Stimulated activated CD4-positive, alpha-beta T cell treated with anti-CD3 and anti-CD28 coated beads, Interleukin-1b, Interleukin-23, amount 100 ng/mL, for 24 hours (primary cell): ENCODE measurements at places on chromosomes 12 and 14.

GRCh38 chr12:113500782-113501311, 29.2 kb upstream of the LHX5 start:
- no peak for DNase-seq

DNA sequence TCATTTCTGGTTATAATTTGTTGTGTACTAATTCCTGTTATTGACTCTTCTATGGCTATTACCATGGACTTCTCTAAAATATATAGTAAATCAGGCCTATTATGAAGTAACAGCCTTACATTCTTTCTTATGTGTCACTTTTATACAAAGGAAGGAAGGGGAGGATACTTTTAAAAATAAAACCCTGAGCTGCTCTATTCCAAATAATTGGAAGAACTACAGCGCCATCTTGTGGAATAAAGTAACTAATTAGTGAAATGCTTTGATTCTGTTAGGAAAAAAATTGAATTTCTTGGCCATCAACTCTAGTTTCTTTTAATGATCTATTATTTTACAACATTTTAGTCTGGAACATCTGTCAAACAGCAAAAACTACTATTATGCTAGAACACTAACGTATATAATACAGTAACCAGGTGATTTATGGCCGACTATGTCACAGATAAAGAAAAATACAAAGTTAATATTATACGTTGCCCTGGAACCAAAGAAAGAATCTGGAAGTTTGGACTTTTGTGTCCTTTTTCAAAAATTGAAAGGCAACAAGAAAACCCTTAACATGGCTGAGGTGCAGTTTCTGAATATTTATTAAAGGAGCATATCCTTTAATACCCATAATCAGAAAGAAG, 55.0 kb upstream of the NELL2 start:
- no peak for DNase-seq

- no peak for DNase-seq
These were observed 25.0 kb upstream of the POLR3B start for GRCh38 chr12:106332536-106332935.

GRCh38 chr14:94509356-94509755, at the start of gene SERPINA12:
SERPINA12 (minus strand) TSS chr14:94509469; CDS start chr14:94498397, 11,072 bp downstream.
- DNase-seq: no peak

DNA sequence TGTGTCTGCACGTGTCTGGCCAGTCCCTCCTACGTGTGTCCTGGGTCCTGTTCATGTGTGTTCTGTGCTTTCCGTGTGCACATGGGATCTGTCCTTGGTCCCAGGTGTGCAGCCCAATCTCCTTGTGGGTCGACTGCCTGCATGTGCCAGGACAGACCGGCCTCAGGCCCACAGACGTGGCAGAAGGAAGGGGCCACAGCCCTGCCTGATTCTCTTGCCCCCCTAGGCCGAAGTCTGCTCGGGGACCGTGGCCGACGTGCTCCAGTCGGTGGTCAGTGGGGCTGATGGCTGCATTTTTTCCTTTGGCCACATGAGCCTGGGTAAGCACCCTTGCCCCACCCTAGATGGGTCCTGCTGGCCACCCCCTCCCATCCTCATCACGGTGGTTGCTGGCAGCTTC, 34.0 kb downstream of the KIF26A start:
- no peak for DNase-seq

GRCh38 chr14:94375552-94376107, 12.8 kb downstream of the SERPINA1 start:
- no peak for DNase-seq

GRCh38 chr14:40697231-40697630, 909.4 kb upstream of the LRFN5 start:
- no peak for DNase-seq

GRCh38 chr14:94979891-94980290, 177.4 kb downstream of the DICER1 start:
- DNase-seq: no peak

DNA sequence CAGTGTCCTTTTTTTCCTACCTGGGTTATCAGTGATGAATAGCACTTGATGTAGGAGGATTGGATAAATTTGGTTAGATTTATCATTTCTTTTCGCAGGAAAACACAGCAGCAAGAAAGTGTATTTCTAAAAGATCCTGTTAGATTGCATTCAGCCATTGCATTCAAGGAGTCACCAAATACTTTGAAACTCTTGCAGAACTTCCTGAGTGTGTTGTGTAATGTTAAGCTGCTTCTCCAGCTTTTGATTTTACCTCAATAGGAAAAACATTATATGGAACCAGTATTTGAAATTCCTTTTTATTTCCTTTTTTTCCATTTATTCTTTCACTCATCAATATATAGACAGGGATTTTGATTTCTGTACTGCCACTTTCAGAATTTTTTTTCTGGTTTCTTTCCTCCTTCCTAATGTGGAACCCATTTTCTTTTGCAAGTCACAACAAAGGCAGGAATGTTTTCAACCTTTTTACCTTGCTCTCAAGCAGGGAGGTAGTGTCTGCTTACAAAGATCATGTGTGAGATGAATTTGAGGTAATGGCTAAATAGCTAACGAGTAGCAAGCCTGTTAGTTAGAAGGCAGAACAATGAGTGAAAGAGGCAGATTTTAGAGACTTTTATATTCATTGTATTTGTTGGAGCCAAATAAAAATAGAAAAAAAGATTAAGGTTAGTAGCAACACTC, 56.2 kb downstream of the PPHLN1 start:
- DNase-seq: no peak

DNA sequence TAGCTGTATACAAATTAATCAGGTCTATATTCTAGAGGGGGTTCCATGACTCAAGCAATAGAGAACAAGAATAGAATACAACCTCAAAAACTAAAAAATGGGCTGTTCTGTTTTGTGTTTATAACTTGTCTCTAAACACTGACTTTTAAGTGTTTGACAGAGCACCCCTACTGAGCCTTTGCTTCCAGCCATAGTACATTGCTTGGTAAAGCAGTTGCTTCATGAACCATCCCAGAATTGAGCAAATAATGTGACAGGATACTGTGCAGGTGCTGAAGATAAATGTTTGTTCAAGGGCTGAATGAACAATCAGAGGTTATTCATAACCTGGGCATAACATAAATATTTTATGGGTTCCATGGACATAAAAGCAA, 11.5 kb downstream of the SPTSSA start:
- DNase-seq: no peak

DNA sequence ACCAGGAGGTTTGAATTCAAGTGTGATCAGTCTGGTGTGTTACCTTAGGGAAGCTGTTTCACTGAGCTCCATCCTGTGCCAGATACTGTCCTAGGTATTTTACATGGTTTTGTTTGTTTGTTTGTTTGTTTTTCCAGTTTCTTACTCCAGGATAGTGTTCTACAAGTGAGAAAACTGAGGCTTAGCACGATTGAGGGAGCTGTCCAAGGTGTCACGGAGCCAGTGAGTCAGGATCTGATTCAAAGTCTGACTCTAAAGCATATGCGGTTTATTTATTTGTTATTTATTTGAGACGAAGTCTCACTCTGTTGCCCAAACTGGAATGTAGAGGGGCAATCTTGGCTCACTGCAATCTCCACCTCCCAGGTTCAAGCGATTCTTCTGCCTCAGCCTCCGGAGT, 79.7 kb upstream of the GNG2 start:
- DNase-seq: no peak

DNA sequence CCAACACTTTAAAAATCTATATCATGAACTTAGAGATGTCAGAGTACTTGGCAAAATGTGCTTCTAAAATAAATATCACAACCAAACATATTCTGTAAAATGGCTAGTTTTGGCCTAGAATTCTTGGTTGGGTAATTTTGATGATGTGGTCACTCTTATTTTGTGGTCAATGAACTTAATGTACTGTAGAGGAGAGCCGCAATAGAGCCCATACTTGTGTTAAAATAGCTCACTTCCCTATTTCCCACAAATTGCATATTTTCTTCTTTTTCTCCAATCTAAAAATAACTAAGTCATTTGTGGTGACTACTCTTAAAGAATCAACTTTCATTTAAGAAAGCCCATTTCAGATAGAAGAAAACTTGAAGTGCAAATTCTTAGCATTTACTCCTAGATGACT, 619.4 kb downstream of the CCER1 start:
- no peak for DNase-seq

GRCh38 chr12:67982164-67982563, 7.1 kb upstream of the IFNG-AS1 start:
- no peak for DNase-seq

- no peak for DNase-seq
These were observed 10.0 kb upstream of the KRT82 start for GRCh38 chr12:52415870-52416750.

GRCh38 chr12:112419297-112420133, 768 bp downstream of the PTPN11 start:
- DNase-seq: no peak

- DNase-seq: no peak
These were observed 29.8 kb downstream of the BCL11B start for GRCh38 chr14:99242238-99242637.

GRCh38 chr14:51726166-51726899, 74.6 kb downstream of the FRMD6 start:
- no peak for DNase-seq

- no peak for DNase-seq
These were observed 41.3 kb downstream of the CCDC60 start for GRCh38 chr12:119375883-119376190.

DNA sequence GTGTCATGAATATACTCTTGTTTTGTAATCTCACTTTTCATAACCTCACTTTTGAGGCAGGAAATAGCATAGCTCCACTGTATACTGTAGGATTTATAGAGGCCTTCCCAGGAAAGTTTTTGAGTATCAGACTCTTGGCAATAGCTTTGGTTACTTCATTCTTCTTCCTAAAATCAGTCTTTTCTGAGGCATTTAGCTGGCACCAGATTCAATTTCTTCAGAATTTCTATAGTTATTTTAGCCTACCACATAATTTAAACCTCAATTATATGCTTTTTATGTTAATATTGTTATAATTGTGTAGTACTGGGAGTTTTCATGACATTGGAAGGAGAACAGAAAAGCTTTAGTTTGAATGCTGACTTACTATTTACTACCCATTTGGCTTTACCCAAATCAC, 322.3 kb upstream of the FAR2 start:
- no peak for DNase-seq

- DNase-seq: no peak
These were observed 1.9 kb upstream of the SCFD1 start for GRCh38 chr14:30620178-30620577.

DNA sequence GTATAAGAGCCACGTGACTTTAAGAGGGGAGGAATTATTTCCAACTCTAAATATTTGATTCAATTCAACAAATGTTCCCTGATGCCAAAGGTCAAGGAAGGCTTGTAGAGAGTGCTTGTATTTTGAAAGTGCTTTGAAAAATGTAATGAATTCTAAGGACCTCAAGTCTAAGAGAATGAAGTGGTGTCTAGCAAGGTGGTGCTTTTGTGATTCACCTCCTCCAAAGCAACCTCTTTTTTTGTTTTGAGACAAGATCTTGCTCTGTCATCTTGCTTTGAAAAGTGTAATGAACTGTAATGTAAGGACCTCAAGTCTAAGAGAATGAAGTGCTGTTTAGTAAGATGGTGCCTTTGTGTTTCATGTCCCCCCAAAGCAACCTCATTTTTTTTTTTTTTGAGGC, 13.7 kb downstream of the AK7 start:
- no peak for DNase-seq

GRCh38 chr12:117159674-117160073, 30.6 kb downstream of the FBXO21 start:
- DNase-seq: no peak

- no peak for DNase-seq
These were observed 362.6 kb downstream of the LRIG3 start for GRCh38 chr12:58557661-58558060.

- DNase-seq: no peak
These were observed 155.6 kb downstream of the DYRK2 start for GRCh38 chr12:67804168-67804567.
